ENCODE measurements at places on chromosomes 4 and X.

- DNase-seq = no peak
These were observed 90.4 kb upstream of the VEGFC start for GRCh38 chr4:176883108-176883550.

DNA sequence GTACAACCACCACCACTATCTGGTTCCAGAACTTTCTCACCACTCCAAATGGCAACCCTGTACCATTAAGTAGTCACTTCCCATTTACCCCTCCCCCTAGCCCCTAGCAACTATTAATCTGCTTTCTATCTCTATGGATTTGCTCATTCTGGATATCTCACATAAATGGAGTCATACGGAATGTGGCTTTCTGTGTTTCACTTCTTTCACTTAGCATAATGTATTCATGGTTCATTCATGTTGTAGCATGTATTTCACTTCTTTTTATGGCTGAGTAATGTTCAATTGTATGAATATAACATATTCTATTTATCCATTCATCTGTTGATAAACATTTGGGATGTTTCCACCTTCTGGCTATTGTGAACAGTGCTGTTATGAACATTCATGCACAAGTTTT is 104.7 kb downstream of the AMMECR1 start:
- no peak for DNase-seq

DNA sequence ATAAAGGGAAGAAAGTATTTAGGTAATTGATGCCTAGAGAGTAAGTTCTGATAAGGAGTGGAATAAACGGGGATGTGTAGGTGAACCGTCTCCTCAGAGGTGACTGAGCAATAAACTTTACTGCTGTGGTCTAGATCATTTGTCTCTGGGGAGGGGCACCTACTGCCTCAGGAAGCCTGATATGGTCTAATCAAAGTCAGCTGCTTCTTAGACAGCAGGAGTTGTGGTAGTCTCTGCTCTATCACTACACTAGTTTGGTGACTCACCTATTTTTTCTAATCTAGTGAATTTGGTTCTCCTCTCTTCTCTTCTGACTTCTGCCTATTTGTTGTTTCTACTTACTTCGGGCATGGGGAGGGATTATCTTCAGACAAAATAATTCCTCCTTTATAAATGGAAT is 95.1 kb upstream of the STIM2 start:
- no peak for DNase-seq

DNA sequence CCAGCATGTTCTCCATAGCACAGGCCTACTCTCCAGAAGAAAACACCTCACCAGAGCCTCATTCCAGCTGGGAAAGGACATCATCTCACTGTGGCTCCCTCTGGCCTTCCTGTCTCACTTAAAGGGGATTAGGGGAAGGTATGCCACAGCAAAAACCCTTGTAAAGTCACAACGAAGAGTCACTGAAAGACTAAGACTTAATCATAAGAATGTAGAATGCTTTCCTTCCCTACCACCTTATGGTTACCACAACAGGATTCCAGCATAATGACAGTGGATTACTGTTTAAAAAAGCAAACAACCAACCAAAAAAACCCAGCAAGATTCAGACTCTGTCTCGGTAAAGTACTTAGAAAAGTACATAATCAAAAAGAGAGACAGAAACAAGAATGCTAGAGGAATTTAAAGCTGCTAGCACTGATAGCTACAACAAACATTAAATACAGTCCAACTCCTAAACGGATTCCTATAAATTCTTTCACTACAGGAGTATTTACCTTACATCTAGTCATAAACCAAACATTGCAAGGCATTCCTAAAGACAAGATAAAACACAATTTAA is 75.1 kb downstream of the BANK1 start:
- no peak for DNase-seq

DNA sequence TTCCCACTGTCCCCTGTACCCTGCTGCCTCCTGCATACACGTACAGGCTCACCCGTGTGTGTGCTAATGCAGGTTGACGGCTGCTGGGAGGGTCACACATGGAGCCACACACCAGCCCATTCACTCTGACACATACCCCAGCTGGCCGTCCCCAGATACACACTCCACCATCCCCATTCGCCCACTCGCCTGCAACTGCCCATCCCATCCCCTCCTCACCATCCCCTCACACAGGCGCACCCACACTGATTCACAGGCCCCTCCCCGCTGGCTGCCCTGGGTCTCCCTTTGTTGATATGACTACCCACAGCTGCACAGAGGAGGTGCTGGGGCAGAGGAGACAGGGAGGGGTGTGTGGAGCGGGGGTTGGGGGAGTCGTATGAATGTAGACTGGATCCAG is 25.7 kb downstream of the PJA1 start:
- no peak for DNase-seq

DNA sequence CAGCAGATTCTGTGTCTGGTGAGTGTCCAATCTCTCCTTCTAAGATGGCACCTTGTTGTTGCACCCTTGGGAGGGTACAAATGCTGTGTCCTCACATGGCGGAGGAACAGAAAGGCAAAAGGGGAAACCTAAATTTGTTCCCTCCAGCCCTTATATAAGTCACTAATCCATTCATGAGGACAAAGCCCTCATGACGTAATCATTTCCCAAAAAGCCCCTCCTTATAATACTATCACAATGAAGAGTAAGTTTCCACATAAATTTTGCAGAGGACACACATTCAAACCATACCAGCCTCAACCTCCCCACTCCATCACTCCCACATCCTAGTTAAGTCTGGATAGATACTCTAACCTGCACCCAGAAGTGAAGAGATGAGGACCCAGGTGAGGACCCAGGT is 63.1 kb downstream of the USP38 start:
- DNase-seq = no peak

GRCh38 chr4:37827030-37827685 is 672 bp downstream of the PGM2 start:
- DNase-seq = no peak

GRCh38 chr4:129532573-129532972 is 436.6 kb downstream of the C4orf33 start:
- DNase-seq = no peak

DNA sequence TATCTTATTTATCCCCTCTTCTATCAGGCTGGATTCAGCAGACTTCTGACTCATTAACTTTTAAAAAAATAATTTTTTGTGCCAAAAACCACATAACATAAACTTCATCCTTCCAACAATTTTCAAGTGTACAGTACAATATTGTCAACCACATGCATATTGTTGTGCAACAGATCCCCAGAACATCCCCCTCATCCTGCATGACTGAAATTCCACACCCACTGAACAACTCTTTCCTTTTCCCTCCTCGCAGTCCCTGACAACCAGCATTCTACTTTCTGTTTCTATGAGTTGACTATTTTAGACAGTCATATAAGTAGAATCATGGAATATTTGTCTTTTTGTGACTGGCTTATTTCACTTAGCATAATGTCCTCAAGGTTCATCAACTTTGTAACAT is 2.2 kb upstream of the MID2 start:
- no peak for DNase-seq

GRCh38 chr4:126611900-126612299 is 1020.9 kb upstream of the INTU start:
- DNase-seq = no peak

DNA sequence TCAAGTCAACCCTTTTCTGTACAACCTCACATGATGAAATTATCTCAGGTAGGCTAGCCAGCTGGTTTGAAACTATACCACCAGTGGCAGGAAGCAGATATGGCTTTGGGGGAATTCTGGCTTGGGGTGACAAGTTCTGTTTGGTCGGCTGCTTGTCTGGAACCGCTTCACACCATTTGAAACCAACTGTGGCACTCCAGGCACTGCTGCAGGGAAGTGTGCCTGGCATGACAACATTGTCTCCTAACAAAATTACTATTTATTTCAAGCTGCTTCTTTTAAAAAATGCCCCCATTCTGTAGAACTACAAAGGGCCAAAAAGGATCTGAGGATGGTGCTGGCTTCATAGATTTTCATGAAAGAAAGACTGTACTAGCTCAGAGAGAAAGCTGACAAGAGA is 37.1 kb upstream of the GPM6B start:
- DNase-seq = no peak

DNA sequence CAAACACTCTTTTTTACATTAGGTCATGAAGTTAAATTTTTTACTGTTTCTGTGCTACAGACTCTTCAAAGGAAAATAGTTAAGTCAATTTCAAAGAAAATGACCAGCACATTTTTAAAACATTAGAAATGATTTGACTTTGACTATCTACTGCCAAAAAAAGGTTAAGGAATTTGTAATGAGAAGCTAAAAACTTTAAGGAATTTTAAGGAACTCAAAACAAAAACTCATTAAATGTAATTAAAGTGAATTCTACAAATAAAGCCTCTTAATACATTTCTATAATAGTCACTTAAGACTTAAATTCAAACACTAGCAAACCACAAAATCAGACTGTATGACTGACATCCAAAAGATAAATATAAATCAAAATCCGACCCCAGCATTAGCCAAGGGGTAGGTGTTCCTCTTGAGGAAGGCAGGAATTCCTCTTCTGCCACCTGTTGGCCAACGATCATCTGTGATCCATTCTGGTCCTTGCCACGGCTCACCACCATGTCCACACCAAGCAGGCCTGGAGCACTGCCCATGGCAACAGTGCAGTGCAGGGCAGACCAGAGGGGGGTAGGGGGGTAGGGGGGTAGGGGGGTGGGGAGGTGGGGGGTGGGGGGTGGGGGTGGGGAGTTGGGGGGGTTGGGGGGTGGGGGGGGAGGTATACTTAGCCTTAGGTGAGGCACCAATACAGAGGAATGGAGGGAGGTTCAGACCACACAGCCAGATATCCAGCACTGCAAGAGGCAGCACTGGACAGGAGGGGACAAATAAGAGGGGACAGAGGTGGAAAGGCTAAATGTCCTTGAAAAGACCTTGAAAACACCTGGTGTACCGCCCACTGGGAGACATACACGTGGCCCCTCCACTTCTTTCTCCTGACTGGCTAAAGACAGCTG is 287.4 kb downstream of the CHIC1 start:
- no peak for DNase-seq

GRCh38 chr4:115361781-115362180 is 248.4 kb upstream of the NDST4 start:
- DNase-seq = no peak

- no peak for DNase-seq
These were observed 2.9 kb upstream of the OTUD5 start for GRCh38 chrX:48960291-48960690.

DNA sequence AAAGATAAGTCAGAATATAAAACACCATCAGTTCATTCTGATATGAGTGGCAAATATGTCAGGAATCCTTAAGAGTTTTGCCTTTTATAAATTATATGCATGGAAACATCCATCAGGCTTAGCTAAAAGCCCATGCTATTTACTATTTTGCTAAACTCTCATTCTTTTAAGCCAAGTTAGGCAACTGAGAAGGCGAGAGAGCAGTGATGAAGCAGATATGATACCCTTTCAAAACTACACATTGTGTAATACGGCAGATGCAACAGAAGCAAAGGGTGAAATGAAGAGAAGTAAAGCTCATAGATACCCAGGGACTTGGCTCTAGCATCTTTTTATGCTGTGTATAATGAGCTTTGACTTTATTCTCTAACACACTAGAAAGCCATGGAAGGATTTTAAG is 95.8 kb downstream of the SLIT2 start:
- no peak for DNase-seq

- DNase-seq = no peak
These were observed 164.2 kb upstream of the ACTRT1 start for GRCh38 chrX:128216364-128216763.

DNA sequence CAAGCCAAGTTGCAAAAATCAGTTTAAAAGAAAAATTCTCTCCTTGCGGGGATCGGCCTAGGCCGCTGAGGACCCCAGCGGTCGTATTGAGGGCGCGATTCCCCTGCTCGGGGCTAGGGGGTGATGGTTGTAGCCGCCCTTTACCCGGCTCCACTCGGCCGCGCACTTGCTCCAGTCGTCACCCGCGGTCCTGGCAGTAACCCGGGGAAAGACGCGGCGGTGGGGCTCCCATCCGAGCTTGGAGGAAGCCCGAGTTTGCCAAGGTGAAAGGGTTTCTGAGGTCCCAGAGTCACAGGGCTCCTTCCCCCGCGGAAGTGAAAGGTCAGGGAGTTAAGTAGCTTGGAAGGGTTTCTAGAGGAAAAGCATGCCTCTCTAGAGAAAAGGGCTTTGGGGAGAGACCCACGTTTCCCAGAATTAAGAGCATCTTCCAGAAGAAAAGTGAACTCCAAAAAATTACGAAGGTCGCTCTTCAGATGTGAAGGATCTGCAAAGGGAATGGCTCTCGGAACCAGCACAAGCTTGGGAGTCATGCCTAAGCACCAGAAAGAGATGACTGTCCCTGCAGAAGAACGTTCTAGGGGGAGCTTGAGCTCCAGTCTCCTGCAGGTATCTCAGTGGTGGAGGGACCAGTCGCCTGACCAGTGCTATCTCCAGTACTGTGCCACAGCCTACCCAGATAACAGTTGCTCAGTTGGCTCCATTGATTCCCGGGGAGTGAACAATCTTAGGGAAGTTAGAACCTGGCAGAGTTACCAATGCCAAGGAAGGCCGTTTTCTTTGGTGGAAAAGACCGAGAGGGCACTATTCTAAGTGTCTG is 875 bp downstream of the LAP3 start:
- peak; percentile 17 for DNase-seq

DNA sequence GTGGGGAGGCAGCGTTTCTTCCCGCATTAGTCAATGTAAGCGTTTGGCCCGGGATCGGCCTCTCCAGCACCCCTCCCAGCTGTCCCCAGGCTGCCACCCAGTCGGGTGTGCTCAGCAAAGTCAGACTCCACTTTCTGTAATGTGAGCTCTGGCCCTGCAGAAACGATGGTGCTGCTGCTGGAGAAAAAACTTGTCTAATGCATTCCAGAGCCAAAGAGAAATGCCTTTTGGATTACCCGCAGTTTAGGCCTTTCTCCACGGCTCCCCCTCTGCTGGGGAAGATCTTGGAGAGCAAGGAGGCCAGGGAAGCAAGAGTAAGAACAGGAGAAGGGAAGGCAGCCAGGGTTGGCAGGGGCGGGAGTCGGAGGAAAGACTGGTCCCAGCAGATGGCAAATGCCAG is 55.2 kb downstream of the ELF4 start:
- DNase-seq = no peak

- DNase-seq = no peak
These were observed 411 bp upstream of the VEGFC start for GRCh38 chr4:176793060-176793605.

- no peak for DNase-seq
These were observed 70.1 kb upstream of the HCCS start for GRCh38 chrX:11040996-11041395.

DNA sequence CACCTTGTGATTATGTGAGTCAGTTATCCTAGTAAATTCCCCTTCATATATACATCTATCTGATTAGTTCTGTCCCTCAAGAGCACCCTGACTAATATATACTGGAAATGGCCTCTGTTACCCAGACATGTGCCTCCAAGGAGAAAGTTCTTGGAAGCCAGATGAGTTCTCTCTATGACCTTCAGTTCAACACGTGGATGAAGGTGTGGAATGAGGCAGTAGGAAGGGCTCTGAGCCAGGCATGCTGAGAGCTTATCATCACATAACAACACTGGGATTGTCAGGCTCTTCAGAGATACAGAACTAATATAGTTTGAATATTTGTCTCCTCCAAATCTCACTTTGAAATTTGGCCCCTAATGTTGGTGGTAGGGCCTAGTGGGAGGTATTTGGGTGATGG is 44.4 kb upstream of the DHRSX start:
- no peak for DNase-seq

Measured in activated T-helper 1 cell treated with Interleukin-2 at 50 U/mL for 16 hours (primary cell).